Bronchus fibroblast of lung (primary cell): ENCODE measurements at places on chromosomes 11 and 22. TPM values are rescaled to one million over a fixed set of nuclear protein-coding genes. Genes with fewer than 3 reads are reported as not detected.

The NRXN2 gene
- 0.67 and 0.89 TPM in 2 replicates for total RNA-seq

The TMEM121B gene
- total RNA-seq: under 0.01 and 0.17 TPM in 2 replicates

The OR5AP2 gene
- total RNA-seq: not detected in 2 replicates

The GPR83 gene
- under 0.01 TPM in 1 of 2 replicates, not detected in the other for total RNA-seq

The FJX1 gene
- 34.1 and 34.2 TPM in 2 replicates for total RNA-seq

The MMP27 gene
- total RNA-seq: not detected in 2 replicates

The P2RY6 gene
- total RNA-seq: 0.15 TPM in 1 of 2 replicates, not detected in the other

The SLC1A2 gene
- total RNA-seq: under 0.01 and 0.17 TPM in 2 replicates

The NXPE4 gene
- total RNA-seq: not detected in 2 replicates

The MS4A2 gene
- not detected in 2 replicates for total RNA-seq

The FSHB gene
- not detected in 2 replicates for total RNA-seq

The RTN4RL2 gene
- total RNA-seq: 1.3 TPM in 2 replicates

The FAM227A gene
- total RNA-seq: 0.67 and 1.8 TPM in 2 replicates

The SAA4 gene
- total RNA-seq: not detected in 2 replicates

The RAG2 gene
- total RNA-seq: not detected in 2 replicates
